Urinary bladder (tissue), 4 donors: ENCODE measurements at places on chromosomes 7 and 10. TPM values are rescaled to one million over a fixed set of nuclear protein-coding genes. Genes with fewer than 3 reads are reported as not detected.

Gene CBX3
- total RNA-seq: 134 TPM

Gene GIMAP4
- 43.9 TPM for total RNA-seq

Gene RPEL1
- not detected for total RNA-seq

Gene ZPBP
- total RNA-seq: 0.21 TPM

Gene PDE1C
- total RNA-seq: 20.4 TPM

Gene SORCS3
- total RNA-seq: 1.3 TPM

Gene CYP2C8
- 1.1 TPM for total RNA-seq

Gene COBL
- 3.3 TPM for total RNA-seq

Gene SH2D4B
- 0.16 TPM for total RNA-seq

Gene SFTPD
- not detected for total RNA-seq

Gene PBLD
- total RNA-seq: 9.5 TPM

Gene HMX3
- not detected for total RNA-seq

Gene SCART1
- total RNA-seq: 3.3 TPM
